ENCODE measurements at places on chromosomes 6 and 20. TPM values are rescaled to one million over a fixed set of nuclear protein-coding genes. Genes with fewer than 3 reads are reported as not detected.

Gene RAE1
- 26.3 TPM for polyA plus RNA-seq

Gene SIRPA
- 24.7 TPM for polyA plus RNA-seq

DNA sequence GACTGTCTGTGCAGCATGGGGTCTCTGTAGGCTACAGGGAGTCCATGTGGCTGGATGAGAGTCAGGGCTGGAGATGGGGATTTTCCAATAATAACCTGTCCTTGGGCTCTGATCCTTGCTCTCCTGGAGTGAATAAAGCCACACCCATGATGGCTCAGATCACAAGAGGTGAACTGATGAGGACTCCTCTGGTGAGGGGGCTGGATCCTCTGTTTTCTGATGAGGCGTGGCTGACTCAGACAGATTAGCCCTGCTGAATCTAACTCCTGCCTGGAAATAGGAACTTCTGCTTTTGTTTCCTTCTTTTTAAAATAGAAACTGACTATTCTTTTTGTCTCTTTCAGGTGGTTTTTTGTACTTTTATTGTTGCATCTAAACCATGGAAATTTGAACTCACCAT is 27.0 kb downstream of the CST9L start:
- DNase-seq: no peak

GRCh38 chr20:2922957-2923356 is 49.7 kb downstream of the PTPRA start:
- DNase-seq: no peak

DNA sequence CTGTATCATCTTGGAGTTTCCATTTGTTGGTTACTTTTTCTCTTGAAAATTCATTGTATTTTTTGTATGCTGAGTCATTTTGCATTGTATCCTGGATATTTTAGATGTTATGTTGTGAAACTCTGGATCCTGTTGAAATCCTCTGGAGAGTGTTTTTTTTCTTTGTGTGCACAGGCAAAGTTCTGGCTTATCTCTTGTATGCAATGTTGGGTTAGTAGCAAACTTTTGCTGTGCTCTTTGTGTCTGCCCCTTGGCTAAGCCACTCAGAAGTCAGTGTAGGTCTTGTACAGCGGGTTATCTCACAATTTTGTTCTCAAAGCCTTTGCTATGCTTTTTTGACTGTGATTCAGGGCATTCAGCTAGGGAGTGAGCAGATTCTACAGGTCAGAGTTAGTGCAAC is 29.1 kb upstream of the LMBRD1 start:
- DNase-seq: no peak

- DNase-seq: no peak
Measured at GRCh38 chr20:46990596-46991104, 96.0 kb downstream of the EYA2 start.

Gene SUN5
- polyA plus RNA-seq: not detected

DNA sequence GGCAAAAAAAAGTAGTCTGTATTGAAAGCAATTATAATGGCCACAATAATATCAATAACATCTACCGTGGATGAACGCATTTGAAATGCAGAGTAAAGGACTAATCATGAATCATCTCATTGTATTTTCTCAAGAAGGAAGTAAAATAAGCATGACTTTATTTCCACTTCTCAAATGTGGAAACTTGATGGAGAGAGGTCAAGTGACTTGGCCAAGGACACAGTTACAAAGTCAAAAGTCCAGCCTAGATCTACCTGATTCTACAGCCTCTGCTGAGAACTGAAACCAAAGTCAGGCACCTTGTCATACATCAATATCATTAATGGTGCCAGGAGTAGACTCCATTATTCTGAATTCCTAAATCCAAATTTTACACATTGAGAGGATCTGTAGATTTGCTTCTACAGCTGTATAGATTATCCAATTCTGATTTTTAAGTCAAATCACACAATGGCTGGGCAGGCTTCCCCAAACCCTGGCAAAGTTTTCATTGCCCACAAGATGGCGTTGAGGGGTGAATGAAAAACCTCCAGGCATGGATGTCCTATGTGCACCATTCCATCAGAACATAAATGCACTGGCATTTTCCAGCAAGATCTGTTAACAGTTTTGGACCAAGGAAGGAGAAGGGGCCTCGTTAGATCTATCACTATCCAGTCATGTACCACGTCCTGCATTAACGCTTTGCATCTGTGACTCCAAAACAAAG is 423.1 kb downstream of the MAFB start:
- DNase-seq: no peak

GRCh38 chr6:129647044-129647443 is 62.9 kb downstream of the ARHGAP18 start:
- DNase-seq: no peak

Gene UST
- 3.2 TPM for polyA plus RNA-seq

- DNase-seq: no peak
Measured at GRCh38 chr6:116255246-116255800, 1.4 kb upstream of the TSPYL4 start.

Gene ATP6V1G2
- polyA plus RNA-seq: 6.0 TPM

- no peak for DNase-seq
Measured at GRCh38 chr6:154277629-154278017, 79.0 kb downstream of the IPCEF1 start.

DNA sequence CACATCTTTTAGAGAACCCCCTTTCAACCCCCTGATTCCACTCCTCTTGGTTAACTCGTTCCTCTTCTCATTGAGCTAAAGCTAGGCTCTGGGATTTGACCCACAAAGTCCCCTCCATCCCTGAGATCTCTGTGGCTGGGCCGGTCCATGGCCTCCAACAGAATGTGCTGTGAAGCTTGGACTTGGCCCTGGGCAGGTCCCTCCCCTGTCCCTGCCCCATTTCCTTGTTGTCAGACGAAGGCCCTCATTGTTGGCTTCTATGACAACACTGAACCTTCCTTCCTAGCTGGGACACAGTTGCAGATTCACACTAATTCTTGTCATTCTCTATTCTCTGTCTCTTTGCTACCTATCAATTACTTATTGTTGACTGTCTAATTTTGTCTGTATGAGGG is 156.1 kb downstream of the SYCP2 start:
- DNase-seq: no peak

DNA sequence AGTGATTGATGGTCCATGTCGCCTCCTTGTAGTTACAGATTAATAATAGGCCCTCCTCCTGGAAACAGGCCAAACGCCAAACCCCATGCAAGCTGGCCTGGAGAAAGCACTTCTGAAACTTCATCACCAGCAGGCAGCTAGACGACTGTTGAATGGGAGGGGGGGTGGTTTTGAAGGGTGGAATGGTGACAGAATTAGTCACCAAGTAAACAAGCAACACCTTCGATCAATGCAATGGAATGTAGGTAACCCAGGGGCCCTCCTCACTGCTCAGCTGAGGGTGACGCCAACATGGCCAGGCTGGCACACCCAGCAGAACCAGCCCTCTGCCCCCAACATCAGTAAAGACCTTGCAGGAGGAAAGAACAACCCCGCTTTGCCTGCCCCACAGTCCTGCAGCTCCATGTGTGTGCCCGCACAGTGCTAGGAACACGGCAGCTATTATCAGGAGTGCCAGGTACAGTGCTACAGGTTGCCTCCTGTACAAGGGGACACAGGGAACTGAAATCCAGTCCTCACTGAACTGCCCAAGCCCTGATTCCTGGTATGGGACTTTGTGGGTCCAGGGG is 2.7 kb downstream of the BCAS1 start:
- DNase-seq: peak; percentile 94

Gene CENPQ
- polyA plus RNA-seq: 3.9 TPM

DNA sequence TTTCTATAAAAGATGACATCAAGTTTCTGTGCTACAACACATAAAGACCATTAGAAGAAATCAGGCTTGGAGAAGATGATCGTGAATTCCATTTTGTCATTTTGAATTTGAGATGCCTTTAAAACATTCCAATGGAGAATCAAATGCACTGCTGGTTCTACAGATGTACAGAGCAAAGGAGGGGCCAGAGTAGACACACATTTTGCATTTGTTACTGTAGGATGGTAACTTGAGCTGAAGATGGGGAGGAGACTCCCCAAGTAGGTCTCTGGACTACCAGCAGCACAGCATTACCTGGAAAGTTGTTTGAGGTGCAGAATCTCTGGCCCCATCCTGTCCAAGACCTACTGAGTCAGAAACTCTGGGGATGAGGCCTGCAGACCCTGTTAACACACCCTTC is 121.6 kb upstream of the RALGAPA2 start:
- no peak for DNase-seq

Gene ANKRD66
- not detected for polyA plus RNA-seq

GRCh38 chr6:56911847-56912246 is 43.1 kb upstream of the BEND6 start:
- no peak for DNase-seq

Gene MYBL2
- not detected for polyA plus RNA-seq

DNA sequence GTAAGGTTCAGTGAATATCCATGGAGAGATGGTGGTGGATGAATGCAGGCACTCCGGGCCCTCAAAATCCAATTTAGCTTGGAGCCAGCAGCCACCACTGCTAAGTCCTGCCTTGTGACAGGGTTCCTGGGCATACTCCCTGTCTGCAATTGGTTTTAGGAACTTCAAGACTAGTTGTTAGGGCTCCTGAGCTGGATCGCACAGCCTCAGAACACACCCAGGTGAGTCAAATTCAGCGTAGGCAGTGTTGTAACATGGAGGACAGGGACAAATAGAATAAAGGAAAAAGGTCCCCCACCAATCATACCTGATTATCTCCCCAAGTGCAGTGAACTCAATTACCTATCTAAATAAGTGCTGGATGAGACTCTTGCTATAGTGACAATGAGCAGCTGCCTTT is 74.6 kb downstream of the PERP start:
- no peak for DNase-seq
